GM12892 (cell line): ENCODE measurements at places on chromosomes 5 and 9.

DNA sequence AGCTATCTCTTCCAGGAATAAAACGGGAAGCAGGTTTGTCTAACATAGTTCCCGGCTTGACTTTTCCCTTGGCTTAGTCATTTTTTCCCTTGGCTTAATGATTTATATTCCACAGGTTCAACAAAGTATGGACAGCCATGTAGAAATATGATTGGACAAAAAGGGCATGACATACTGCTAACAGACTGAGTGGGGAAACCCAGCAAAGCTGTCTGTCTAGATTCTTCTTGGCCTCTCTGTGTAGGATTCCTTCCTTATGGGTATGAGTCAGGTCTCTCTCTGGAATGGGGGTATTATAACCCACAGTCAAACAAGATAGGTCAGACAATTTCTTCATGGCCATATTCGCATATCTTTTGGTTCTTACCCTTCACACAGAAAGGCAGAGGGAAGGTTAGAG, 5.7 kb upstream of the MTAP start:
- no peak for DNase-seq

- DNase-seq = no peak
These were observed 56.9 kb downstream of the AP3S1 start for GRCh38 chr5:115898656-115899055.

GRCh38 chr5:61809651-61810050, 477.6 kb downstream of the ZSWIM6 start:
- DNase-seq = no peak

- no peak for DNase-seq
These were observed 782 bp upstream of the SKP1 start for GRCh38 chr5:134177369-134178095.

GRCh38 chr5:112614986-112615385, 122.7 kb upstream of the APC start:
- DNase-seq = no peak

- DNase-seq = no peak
These were observed 231.7 kb downstream of the ARHGAP26 start for GRCh38 chr5:143001764-143002351.

DNA sequence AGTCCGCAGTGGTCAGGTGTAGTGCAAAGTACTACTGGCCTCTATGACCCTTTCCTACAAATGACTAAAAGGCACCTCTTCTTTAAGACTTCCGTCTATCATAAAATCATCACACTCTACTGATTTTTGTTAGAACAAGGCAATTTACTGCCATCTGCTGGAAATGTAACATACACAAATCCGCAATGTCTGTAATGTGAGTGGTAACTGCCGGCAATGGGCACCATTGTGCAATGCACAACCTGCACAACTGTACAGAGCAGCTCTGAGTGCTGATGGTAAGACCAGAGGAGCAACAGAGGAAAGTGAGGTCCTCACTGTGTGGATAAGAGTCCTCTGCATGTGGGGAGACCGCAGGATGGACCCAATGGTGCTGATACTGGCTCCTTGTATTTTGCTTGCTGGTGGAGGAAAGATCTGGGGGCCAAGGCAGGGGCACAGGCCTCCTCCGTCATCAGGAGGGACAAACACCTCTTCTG, 103.7 kb downstream of the ATPSCKMT start:
- no peak for DNase-seq

DNA sequence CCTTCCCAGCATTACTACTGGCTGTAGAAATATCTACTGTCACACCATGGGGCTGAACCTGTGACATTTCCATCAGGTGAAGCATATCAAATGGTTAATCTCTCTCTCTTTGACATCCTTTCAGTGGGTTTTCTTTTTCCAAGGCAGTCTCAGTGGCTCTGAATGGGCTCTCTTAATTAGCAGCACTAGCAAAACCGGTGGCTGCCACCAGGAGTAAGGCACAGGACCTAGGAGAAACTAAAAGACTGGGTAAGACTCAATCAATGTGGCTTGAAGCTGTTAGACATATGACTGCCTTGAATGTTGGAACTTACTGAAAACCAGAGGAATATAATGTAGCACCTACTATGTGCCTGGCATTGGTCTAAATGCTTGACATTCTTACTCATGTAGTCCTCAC, 445.0 kb upstream of the KIF2A start:
- DNase-seq = no peak

- DNase-seq = no peak
These were observed 1.4 kb downstream of the PRELID2 start for GRCh38 chr5:145833631-145834200.

DNA sequence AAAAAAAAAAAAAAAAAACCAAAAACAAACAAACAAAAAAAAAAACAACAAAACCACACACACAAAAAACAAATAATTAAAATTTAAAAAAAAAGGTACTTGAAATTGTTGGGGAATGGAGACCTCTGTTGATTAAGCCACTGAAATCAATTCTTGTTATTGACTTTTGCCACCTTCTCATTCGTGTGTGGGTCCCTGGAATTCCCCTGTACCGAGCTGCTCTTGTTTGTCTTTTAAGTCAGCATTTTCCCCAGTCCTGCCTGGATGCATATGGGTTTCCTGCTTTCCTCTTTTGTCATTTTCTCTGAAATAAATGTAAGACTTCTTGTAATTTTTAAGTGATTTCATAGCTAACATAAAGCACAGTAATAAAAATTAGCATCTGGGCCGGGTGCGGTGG, 45.5 kb downstream of the GPBP1 start:
- no peak for DNase-seq

GRCh38 chr9:123232332-123232731, 36.1 kb downstream of the STRBP start:
- DNase-seq = no peak

- peak; percentile 29 for DNase-seq
These were observed at the start of gene PDE8B for GRCh38 chr5:77210091-77210963. PDE8B (plus strand) TSS chr5:77210680; CDS start chr5:77210926, 246 bp downstream.

GRCh38 chr5:112968411-112969106, 8.0 kb upstream of the DCP2 start:
- no peak for DNase-seq

DNA sequence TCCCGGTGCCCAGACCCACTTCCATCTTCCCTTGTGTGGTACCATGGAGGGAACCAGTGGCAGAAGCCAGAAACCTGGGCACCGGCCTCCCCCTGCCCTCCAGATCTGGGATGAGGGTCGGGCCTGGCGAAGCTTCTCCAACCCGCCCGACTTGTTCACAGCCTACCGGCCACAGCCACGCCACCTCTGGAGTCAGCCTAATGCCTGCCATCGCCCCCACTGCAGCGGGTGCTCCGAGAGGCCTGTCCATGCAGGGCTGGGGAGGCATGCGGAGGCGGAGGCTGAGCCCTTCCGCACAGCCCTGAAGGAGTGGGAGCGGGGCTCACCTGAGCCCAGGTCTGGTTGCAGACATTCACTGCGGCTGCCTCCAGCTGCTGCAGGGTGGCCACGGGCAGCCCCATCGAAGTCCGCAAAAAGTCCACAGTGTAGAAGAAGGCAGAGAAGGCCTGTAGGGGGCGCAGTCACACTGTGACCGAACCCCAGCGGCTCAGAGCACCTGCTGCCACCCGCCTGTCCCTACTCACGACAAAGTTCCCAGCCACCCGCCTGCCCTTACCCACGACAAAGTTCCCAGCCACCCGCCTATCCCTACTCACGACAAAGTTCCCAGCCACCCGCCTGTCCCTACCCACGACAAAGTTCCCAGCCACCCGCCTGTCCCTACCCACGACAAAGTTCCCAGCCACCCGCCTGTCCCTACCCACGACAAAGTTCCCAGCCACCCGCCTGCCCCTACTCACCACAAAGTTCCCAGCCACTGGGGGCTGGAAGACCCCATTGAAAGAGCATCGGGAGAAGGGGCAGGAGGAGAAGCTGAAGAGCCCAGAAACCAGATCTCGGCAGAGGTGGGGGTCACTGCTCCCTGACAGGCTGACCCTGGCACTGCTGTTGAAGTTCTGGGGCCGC, 3.8 kb upstream of the NPDC1 start:
- DNase-seq = no peak

GRCh38 chr5:370959-371810, 49.7 kb downstream of the AHRR start:
- no peak for DNase-seq

DNA sequence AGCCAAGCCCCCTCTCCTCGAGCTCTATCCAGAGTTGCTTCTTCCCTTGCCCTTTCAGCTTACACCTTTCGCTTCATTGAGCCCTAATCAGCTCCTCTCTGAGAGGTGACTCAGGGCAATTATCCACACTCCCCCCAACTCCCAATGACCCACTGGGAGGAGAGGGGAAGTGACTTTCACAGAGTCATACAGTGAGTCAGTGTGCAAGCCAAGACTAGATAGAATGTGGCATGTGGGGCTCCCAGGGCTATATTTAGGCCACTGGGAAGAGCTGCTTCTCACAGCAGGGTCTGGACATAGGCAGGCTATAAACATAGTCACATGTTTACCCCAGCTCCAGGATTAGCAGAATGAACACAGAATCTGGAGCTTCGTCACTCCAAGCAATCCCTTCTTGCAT, 57.4 kb downstream of the NRG2 start:
- DNase-seq = no peak

DNA sequence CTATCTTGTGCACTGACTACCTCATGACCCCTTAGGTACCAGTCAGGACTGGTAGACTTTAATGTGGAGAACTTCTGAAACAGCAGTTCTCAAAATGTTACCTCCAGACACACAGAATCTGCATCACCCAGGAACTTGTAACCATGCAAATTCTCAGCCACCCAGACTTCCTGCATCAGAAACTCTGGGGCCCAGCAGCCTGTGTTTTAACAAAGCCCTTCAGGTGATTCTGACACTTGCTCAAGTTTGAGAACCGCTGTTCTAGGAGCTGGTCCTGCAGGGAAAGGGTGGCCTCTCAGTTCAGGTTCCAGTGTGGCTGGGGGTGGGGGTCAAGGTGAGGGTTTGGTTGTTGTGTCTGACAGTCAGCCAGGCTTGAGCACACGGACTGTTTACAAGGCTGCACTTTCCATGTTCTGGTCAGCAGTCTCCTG, 28.4 kb downstream of the ZFP62 start:
- DNase-seq = no peak

DNA sequence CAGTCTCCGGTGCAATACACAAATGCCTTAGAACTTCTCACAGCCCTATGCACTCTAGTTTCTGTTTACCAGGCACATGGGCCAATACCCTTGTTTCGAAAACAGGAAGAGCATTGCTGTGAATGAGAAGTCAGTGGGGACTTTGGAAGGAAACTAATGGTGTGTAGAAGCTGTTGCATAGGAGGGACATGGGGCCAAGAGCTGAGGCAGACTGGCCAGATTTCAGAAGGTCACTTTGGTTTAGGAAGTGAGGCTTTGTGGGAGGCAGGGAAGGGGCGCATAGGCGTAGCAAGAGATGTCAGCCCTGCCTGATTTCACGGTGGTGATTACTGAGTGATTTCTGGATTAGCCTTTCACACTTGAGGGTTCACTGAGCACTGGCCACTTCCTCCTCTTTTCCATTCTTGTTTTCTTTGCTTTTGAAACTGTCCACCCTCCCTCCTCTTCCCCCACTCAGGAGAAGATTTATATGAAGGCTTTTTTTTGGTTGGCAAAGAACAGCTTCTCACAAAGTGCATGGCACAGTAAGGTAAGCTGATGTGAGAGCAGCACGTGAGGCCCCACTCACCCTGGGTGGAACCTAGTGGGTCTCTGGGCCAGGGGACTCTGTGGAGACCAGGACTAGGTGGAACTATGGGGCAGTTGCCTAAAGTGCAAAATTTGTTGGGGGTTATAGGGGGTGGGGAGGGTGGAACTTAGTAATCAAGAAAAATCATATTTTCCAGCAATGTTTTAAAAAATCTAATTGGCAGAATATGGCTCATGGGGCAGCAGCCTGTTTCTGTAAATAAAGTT, 6.1 kb upstream of the TMEM252 start:
- DNase-seq = peak; percentile 13

DNA sequence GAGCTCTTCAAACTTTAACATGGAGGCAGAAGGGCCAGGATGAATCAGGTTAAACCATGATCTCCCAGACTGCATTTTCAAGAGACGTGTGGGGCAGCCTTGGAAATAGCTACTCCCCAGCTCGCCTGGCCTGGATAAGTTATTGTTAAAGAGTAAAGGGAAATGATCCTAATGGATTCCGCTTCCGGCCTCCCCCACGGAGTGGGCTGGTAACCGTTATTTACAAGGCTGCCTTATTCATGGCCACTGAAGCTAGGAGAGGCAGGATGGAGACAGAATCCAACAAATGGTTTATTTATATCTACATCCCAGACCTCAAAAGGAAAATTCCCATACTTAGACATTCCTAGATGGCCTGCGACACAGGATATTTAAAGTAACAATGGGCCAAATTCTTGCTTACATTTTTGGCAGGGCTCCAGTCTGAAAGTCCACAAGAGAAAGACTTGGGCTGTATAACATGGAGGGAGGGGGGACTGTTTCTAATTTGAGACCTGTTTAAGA, 27.9 kb downstream of the SPRY4 start:
- no peak for DNase-seq

DNA sequence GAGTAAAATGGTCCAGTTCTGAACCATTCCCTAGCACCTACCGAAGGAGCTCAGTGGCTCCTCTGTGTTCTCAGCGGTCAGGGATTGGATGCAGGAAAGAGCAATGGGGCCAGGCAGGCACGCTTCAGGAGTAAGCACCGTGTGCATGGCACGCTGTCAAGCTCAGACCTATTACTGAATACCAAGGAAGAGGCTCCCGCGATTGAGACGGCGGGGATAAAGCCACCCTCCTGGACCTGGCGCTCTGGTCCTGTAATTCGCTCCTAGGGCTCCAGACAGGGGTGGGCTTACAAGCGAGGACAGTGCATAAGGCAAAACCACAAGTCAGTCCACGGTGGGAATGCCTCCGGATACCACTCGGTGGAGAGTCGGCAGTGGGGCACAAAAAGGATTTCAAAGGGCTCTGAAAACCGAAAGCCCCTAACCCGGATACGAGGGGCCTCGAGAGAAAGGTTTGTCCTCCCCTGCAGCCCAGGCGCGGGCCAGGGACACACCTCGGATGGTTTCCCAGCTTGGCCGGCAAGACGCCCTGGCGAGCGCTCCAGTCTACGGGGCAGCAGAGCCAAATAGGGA, 988 bp downstream of the OXCT1 start:
- DNase-seq = peak; percentile 27

DNA sequence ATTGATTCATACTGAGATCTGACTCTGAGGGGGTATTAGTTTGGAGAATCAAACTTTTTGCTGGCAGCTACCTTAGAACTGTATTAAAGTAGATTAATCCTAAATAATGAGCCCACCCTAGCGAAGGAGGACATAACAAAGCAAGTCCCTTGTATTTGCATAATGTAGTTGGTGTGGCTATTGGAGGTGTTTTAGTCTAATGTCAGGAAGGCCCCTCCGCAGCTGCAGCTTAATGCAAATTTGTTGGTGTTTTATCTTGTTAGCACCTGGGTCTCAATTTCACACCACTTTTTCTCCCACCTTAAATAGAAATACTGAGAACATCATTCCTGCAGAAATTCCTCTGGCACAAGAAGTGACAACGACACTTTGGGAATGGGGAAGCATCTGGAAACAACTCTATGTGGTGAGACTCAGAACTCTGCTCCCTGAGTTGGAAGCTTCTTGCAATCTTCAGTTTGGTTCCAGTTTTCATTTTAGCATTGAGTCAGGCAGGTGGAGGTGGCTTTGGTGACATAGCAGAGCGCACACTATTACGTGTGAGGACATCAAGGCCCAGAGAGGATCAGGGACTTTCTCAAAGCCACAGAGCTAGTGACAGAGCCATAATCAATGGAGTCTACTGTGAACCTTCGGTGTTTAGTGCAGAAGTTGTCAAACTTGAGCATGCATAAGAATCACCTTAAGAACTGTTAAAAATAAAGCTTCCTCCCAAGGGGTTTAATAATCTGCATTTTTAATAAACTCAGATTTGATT, 33.9 kb downstream of the DOCK2 start:
- no peak for DNase-seq

GRCh38 chr9:101664453-101664852, 69.7 kb upstream of the PPP3R2 start:
- no peak for DNase-seq

GRCh38 chr5:42645138-42645537, 111.5 kb upstream of the CCDC152 start:
- no peak for DNase-seq
